A549 treated with CORT108297 at 1 μM for 4 hours (cell line): ENCODE measurements at places on chromosomes 5 and 9. TPM values are rescaled to one million over a fixed set of nuclear protein-coding genes. Genes with fewer than 3 reads are reported as not detected.

The ANGPTL2 gene
- total RNA-seq, result 0.04 TPM in 1 of 5 replicates, not detected in the others

The IFNB1 gene
- total RNA-seq, result 0.15 TPM in 1 of 5 replicates, not detected in the others

The UBAP2 gene
- 36.8 to 44.0 TPM (median 42.0 TPM) in 5 replicates for total RNA-seq

The PCDHB4 gene
- 0.06 to 0.12 TPM (median 0.07 TPM) in 4 of 5 replicates, not detected in the other for total RNA-seq

The OR13C3 gene
- total RNA-seq, result not detected in 5 replicates

The C7 gene
- total RNA-seq, result not detected in 5 replicates

The PDCD1LG2 gene
- 0.21 to 0.46 TPM (median 0.23 TPM) in 5 replicates for total RNA-seq

The RAI14 gene
- 63.6 to 98.9 TPM (median 87.7 TPM) in 5 replicates for total RNA-seq

The TMEM232 gene
- 0.14 to 0.46 TPM in 2 of 5 replicates, not detected in the others for total RNA-seq
